ENCODE measurements at places on chromosomes 4 and X. TPM values are rescaled to one million over a fixed set of nuclear protein-coding genes. Genes with fewer than 3 reads are reported as not detected.

DNA sequence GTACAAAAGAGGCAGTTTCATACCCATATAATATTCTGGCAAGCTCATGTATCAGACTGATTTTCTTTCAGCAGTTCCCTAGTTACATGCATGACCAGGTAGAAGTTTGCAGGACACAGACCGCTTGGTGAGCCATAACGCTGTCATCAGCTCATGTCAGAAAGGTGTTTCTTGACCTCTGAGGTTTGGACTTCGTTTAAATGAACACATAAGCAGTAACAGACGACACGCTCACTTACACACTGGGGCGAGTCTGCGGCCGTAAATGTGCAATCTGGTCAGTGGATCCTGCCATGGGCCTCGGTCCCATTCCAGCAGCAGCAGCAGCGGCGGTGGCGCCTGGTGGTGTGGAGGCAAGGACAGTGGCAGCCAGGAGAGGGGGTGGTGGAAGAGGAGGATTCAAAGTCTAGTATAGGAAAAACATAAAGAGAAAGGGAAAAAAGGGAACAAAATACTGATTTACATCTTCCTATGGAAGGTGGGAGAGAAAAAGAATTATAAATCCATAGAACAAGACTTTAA lies 111.9 kb upstream of the CBR4 start:
- peaks cover 3% of the 10 kb centered on the region for H3K27me3 ChIP-seq
- H3K27ac ChIP-seq, result no peak overlapping the region
- no peaks in the 10 kb centered on the region for H3K4me1 ChIP-seq
- DNase-seq, result no peak

DNA sequence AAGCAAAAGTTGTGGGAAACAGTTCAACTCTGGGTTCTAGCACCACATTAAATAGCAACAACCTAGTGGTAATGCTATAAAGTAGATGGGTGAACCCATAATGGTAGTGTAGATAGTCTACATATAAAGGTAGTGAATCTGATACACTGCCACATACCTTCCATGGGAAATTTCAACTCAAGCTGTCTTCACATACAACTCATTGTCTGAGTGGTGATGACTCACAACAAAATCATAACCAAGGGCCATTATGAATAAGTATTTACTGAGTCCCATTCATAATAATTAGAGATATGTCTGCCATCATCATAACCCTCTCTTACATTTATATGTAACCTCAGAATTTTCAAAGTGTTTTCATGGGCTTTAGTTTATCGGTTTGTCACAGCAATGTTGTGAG lies 34.8 kb downstream of the EGF start:
- no peak overlapping the region for H3K4me3 ChIP-seq
- no peaks in the 10 kb centered on the region for H3K27me3 ChIP-seq
- H3K36me3 ChIP-seq, result no peaks in the 10 kb centered on the region

- no peak for DNase-seq
- H3K27me3 ChIP-seq, result no peaks in the 10 kb centered on the region
- no peaks in the 10 kb centered on the region for H3K36me3 ChIP-seq
- H3K4me1 ChIP-seq, result no peaks in the 10 kb centered on the region
These were observed 219.0 kb upstream of the GIMD1 start for GRCh38 chr4:106587558-106587957.

DNA sequence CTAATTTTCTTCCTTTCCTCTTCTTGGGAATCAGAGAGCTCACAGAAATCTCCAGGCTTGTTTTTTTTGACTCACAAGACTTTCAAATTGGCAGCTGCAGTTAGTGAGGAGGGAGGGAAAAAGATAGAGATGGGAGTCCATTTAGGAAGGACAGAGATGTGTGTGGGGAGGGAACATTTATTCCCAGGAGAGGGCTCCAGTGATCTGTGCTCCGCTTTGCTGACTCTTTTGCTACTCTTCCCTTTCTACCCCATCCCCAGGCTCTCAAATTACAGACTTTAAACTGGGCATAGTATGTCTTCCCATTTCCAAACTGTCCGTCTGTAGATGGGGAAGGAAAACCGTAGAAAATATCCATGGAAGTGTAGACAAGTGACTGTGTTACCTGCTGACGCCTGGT lies 39.1 kb upstream of the UCP1 start:
- H3K36me3 ChIP-seq, result no peaks in the 10 kb centered on the region
- no peak for DNase-seq
- H3K4me3 ChIP-seq, result no peak overlapping the region
- H3K4me1 ChIP-seq, result no peaks in the 10 kb centered on the region
- peaks cover 7% of the 10 kb centered on the region for H3K27me3 ChIP-seq
- H3K27ac ChIP-seq, result no peak overlapping the region

Gene AADAT
- 0.11 TPM for total RNA-seq

DNA sequence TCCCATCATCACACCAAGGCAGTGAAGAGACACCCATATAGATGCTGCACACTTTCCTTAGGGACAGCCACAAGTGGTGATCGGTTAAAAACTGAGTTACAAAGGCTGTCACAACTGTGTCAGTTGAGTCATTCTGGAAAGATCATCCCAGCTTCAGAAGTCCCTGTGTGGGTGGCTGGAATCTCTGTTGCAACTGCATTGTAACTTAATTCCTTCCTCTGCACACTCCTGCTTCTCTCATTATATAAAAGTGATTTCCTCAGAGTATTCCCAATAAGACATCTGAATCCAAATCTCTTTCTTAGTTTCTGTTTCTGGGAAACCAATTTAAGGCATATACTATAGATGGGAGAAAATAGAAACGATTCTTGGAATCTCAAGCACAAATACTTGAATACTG lies 88.1 kb downstream of the FSTL5 start:
- no peaks in the 10 kb centered on the region for H3K27me3 ChIP-seq
- H3K36me3 ChIP-seq, result no peaks in the 10 kb centered on the region
- H3K4me3 ChIP-seq, result no peak overlapping the region
- no peaks in the 10 kb centered on the region for H3K4me1 ChIP-seq
- DNase-seq, result no peak

GRCh38 chr4:180799798-180800197 lies 1443.4 kb upstream of the TENM3 start:
- H3K4me1 ChIP-seq, result no peaks in the 10 kb centered on the region
- DNase-seq, result no peak
- H3K36me3 ChIP-seq, result no peaks in the 10 kb centered on the region
- no peak overlapping the region for H3K27ac ChIP-seq

DNA sequence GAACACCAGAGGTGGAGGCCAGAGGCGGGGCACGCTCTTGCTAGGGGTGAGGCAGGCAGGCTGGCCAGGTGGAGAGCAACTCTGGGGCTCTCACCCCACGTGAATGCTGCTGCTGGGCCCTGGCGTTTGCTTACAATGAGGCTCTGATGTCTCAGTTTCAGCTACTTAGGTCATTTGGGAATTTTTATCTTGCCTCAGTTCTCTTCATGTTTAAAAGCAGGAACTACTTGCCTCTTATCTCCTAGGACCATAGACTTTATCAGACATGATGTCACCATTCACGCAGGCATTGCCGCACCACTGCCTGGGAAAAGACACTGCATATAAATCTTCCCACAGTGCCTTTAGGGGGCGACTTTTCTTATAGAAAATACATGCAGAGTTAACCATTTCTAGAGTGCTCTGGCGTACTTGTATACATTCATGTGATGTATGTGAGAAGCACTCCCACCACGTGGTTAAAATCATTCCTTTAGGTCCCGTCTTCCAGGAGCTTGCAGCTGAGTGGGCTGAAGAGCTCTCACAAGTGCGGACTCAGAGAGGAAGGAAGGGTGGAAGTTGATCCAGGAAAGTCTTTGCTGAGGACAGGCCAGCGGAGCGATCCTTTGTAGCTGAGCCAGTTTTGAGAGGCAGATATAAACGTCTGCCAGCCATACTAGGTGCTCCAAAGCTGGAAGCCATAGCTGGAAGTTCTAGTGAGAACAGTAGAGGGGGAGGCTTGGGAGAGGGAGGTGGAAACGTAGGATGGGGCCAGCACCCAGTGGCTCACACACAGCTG lies 84.3 kb upstream of the CLDN34 start:
- peak; percentile 21 for DNase-seq
- no peak overlapping the region for H3K4me3 ChIP-seq
- H3K27me3 ChIP-seq, result no peaks in the 10 kb centered on the region
- no peaks in the 10 kb centered on the region for H3K36me3 ChIP-seq
- H3K4me1 ChIP-seq, result no peaks in the 10 kb centered on the region
- no peak overlapping the region for H3K27ac ChIP-seq

Gene TMEM271
- total RNA-seq, result not detected

Gene SPARCL1
- 0.71 TPM for total RNA-seq

DNA sequence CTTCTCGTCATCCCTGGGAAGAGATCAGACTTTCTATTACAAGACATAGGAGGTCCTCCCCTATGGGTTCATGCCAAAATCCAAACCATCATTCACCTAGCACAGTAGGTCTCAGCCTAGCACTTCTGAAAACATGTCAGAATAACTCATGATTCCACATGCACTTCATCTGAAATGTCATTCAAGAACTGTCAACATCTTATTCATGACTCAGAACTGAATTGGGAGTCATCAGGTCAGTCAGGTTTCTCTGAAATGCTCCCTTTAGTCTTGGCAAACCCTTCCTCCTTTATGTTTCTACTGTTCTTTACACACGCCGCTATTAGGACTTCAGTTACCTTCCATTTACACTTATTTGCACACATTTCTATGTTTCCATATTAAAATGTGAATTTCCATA lies 67.2 kb downstream of the ANTXR2 start:
- peak overlapping the region; percentile 92 for H3K27ac ChIP-seq
- peaks cover 42% of the 10 kb centered on the region for H3K36me3 ChIP-seq
- peak; percentile 12 for DNase-seq
- no peak overlapping the region for H3K4me3 ChIP-seq

Gene PFKFB1
- 0.24 TPM for total RNA-seq

Gene ZFP42
- 0.31 TPM for total RNA-seq

DNA sequence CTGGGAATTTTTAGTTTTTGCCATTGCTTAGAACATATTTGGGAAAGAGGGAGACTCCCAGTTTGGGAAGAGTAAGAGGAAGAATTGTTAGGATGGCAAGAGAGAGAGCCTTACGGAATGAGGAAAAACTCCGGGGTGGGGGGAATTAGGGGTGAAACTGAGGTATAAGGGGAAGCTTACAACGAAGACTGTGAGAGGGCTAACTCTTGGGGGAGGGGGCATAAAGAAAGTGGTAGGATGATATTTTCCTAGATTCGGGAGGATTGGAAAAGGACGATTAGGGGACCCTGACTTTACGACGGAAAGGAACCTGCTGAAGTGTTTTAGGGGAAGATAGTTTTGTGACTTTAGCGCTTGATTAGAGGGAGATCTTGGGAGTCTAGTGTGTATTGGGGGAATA lies 86.2 kb upstream of the HPRT1 start:
- peak overlapping the region; percentile 93 for H3K4me3 ChIP-seq
- no peak for DNase-seq
- H3K27ac ChIP-seq, result peak overlapping the region; percentile 94
- peaks cover 24% of the 10 kb centered on the region for H3K4me1 ChIP-seq
- H3K27me3 ChIP-seq, result no peaks in the 10 kb centered on the region
- peaks cover 9% of the 10 kb centered on the region for H3K36me3 ChIP-seq

Measured in K562 (cell line).